ENCODE measurements at places on chromosomes 2 and 18.
A peak's percentile ranks its signal among the peaks of the same experiment; 100 is the strongest.

DNA sequence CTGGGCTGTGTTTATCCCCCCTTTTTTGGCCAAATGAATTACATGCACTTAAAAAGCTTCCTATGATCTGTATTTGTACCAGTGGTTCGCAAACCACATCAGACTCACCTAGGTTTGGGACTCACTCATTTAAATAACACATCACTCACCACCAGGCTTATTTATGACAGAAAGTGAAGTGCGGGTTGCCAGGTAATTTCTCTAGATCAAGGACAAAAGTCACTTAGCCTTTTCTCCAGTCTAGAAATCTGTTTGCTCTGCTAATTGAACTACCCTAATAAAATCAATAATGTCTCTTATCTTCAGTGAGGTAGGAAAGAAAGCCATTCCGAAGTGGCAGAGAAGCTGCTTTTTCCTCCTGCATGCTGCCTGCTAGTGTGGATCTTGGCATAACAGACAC is 88.1 kb upstream of the SLC8A1 start:
- no peak for DNase-seq

DNA sequence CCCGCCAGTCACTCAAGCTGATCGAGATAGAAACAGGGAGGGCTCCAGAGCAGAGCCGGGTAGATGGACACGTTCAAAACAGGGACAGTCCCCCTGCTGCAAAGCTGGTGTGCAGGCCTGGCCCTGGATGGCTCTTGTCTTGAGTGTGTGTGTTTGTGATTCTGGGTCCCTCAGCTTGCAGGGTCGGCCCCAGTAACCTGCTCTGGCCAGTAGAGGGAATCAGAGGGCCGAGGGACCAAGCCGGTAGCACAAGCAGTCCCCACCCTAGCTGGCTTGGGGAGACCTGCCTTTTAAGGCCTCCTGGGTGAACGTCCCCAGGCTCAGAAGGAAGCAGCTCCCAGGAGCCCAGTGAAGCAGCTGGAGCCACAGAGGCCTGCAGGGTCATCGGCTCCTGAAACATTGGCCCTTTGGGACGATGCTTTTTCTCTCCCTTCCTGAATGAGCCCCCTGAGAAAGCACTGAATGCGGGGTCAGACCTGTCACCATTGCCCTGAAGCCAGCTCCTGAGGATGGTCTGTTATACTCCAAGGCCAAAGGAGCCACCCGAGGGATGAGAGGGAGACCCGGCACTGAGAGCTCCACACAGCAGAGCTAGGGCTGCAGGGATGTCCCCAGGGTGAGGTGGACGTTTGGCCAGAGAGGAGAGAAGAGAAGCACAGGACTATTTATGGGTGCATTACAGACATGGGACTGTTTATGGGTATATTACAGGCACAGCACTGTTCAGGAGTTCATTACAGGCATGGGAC is 15.4 kb upstream of the MLPH start:
- peak; percentile 54 for DNase-seq

- DNase-seq: no peak
Observed at GRCh38 chr2:46014911-46015654, 282.1 kb upstream of the EPAS1 start.

DNA sequence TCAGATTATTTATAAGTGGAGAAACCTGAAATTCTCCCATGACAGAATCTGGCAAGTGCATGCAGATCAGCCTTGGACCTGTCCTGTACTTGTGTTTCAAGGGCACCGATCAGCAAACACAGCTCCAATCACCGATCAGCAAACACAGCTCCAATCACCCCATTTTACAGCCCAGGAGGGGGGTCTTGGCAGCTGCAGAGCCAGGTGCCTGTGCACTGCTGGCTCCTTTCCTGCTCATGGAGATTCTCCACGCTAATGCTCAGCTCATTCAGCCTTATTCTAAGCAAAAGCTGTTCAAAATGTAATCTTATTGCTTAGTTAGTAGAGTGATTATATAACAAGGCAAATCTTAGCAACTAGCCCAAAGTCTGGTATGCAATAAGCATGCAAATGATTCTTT is 623.1 kb upstream of the HS6ST1 start:
- no peak for DNase-seq

DNA sequence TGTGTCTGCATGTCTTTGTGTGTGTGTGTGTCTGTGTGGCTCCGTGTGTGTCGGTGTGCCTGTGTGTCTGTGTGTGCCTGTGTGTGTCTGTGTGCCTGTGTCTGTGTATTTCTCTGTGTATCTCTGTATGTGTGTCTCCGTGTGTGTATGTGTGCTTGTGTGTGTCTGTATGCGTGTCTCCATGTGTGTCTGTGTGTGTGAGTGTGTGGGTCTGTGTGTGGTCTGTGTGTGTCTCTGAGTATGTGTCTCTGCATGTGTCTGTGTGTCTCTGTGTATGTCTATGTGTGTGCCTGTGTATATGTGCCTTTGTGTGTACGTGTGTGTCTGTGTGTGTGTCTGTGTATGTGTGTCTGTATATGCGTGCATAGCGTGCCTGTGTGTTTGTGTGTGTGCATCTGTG is 45.2 kb downstream of the MYCN start:
- DNase-seq: no peak

- DNase-seq: no peak
Observed at GRCh38 chr18:9008200-9008708, 94.2 kb upstream of the NDUFV2 start.

GRCh38 chr18:8374676-8375075 is 234.6 kb upstream of the RAB12 start:
- DNase-seq: no peak

DNA sequence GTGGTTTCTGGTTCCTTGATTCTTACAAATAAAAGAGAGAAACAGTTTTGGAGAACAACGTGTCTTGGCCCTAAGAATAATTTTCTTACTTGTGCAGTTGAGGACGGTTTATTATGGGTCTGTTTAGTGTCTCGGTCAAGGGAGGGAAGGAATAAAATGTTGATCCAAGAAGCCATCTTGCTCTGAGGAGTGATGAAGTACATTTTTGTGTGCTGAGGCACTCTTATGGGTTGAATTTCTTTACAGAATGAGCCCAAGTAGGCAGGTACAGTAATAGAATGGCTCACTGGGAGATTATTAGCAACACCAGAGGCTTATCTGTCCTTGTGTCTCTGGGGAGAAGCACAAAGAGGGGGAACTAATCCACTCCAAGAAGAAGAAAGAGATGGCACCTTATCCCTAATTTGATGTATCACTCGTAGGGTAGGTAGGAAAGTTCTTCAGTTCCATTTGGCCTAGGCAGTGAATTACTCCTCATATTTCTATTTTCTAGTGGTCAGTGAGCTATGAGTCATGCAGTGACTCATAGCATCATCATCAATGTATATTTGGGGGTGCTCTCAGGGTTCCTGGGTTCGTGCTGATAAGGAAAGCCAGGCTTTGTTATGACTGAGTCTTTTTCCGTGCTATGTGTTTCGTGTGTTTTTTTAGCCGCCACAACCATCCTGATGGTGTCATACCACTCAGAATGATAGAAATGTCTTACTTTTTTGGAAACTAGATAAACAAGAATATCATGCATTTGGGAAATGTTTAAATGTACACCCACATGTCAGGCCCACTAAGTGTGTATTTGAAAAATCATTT is 250.1 kb upstream of the CTAGE1 start:
- DNase-seq: no peak

DNA sequence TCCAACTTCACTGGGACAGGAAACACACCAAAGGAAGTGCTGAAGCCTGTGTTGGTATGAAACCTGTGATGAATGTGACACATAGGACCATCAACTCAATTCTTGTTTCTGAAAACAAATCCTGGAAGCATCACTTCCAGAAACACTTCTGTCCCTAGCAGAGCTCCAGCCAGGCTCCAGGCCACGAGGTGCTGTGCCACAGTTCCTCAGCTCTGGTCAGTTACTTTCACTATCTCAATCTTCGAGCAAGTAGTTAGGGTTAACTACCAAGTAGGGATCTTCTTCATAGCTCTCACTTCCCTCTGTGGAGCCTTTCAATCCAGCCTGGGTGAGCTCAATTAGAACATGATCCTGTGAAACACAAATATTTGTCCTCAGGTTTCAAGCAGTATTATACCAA is 3.6 kb upstream of the LCT start:
- DNase-seq: no peak

- DNase-seq: peak; percentile 65
Observed at GRCh38 chr2:85737961-85738360, 15.8 kb upstream of the ATOH8 start.

DNA sequence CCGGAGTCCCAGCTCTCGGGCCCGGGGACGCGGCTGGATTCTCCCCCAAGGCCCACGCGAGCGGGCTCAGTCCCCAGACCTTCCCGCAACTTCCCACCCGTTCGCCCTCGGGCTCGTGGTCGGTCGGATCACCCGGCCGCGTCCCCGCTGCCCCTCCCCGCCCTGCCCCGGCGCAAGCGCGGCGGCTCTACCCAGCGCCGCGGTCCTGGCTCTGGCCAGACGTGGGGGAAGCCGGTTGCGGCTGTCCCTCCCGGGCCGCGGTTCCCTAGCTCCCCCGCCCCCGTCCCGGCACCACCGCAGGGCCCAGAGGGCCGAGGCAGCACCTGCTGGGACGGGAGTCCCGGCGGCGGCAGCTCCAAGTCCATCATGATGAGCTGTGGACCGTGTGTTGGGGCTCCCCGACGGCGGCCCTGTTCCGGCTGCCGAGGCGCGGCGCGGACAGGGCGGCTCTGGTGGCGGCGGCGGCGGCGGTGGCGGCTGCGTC is 276 bp downstream of the NFE2L2 start:
- DNase-seq: peak; percentile 80

DNA sequence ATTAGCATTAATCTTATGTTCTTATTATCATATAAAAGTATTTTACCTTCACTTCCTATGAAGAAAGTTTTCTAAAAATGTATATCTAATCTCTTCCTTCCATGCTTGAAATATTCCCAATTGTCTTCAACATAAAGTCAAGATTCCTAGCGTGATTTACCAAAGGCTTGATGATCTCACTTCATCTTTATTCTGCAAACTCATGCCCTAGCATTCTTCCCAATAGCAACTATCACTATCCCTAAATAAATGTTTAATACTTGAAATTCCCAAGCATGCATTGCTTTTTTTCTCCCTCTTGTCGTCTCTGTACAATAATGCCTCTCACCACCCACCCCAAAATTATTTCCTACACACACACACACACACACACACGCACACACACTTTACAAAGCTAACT is 125.8 kb downstream of the VWC2L start:
- DNase-seq: no peak

DNA sequence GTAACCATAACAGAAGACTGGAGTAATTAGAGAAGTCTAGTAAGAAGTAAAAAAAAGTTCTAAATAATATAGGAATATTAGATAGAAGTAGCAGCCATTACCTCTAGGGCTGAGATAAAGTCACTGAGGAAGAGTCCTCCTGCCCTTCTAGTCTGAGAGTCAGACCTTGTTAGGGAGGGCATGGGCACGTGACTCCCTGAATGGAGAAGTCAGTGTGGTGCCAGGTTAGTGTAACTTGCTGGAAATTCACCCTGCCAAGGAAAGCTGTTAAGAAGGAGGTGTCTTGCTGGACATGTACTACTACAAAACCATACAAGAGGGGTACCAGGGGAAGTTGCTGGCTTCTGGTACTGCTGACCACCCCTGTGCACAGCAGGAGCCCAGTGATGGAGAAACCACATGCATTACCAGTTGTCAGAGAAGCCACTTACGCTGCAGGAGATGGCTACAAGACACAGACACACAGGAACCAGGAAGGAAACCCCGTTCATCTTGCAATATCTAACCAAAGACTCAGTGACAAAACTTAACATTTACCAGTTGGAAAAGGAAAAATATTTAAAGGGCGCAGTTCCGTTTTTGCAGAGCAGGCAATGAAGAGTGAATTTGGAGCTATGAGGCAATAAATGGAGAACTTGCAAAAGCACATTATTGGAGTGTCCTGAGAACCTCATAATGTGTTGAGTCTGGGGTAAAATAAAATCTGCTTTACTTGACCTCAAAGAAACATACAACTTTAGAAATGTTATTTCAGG is 77.2 kb upstream of the TLK1 start:
- DNase-seq: no peak

DNA sequence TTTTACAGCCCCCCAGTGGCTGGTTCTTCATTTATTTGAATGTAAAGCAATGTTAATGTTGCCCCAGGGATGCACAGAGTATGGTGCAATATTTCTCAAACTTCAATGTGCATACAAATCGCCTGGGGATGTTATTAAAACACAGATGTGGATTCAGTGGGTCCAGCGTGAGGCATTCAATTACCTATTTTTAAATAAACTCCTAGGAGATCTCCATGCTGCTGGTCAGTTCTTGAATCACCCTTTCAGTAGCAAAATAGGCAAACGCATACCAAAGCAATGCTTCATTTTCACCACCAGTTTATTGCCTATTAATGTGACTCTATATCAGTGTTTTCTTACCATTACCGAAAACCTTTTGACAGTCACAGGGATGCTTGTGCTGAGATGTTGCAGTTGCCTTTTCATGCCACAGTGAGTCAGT is 530.7 kb downstream of the CBLN2 start:
- no peak for DNase-seq

- DNase-seq: no peak
Observed at GRCh38 chr18:7332452-7332851, 101.6 kb downstream of the LRRC30 start.

DNA sequence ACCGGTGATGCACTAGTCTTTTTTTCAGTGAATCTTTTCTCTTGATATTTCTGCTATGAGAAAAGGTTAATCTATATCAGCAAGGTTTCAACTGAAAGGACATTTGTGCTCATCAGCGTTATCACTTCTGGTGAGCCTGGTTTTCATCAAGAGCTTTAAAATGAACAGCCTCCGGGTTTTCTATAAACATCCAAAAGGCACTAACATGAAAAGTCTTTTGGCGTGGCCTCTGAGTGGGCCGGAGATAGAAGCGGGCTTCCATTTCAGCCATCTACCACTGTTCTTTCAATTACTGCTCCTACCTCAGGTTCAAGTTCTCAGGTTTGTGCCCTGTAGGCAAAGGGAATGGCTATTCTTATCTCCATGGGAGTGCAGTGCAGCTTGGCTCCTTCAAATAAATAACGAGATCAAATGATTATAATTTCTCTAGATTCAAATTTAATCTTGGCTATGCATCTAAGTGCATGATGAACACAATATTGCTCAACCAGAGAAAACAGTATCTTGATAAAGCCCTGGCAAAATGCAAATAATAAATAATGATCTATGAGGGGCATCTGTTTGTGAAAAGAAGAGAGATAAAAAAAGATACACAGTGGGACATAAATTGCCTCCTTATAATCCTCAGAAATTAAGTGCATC is 314.8 kb downstream of the CDH2 start:
- DNase-seq: peak; percentile 48

DNA sequence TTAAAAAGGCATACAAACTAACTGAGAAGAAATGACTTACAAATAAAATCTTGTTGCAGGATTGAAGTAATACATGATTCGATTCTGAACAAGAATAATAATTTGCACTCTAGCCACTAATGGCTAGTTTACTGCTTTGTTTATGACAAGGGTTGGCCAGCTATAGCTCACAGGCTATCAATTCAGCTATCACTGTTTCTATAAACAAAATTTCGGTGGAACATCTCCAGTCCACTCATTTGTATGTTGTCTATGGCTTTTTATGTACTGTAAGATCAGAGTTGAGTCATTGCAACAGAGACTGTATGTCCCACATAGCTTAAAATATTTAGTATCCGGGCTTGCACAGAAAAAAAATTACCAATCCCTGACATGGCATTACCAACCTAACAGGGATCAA is 543.7 kb upstream of the CNTNAP5 start:
- no peak for DNase-seq

Data from SK-N-SH (cell line).